ENCODE measurements at places on chromosomes 11 and 22.

DNA sequence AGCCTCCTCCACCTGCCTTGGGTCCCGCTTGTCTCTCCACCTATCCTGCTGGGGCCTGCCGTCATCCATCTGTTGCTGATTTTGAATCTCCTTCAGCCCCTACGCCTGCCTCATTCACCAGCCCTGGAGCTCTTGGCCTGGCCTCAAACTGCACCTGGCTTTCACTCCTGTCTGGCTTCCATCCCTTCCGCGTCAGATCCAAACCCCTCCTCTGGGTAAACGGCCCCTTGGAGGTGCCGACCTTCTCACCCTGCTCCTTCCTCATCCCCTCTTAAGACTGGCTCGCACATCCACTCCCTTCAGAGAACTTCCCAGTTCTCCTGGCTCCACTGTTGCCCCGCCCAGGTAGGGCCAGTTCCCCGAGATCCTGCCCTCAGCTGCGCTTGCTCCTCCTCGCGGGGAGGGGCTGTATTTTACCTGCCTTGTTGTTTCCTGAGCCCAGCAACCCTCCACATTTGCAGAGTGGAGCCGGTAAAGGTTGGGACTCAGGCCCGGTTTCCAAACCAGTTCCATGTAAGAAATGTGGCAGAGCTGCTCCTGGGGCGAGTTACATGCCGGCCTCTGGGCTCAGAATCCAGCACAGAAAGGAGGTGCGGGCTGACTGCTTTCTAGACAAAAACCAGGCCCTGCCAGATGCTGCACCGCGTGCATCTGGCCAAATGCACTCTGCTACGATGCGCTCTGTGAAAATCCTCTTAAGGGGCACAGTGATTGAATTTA is 13.9 kb upstream of the SHANK2 start:
- no peak for DNase-seq

GRCh38 chr11:46281371-46281831 is 3.9 kb downstream of the CREB3L1 start:
- DNase-seq: no peak

GRCh38 chr11:83611031-83611430 is 324.9 kb upstream of the CCDC90B start:
- DNase-seq: no peak

- DNase-seq: no peak
These were observed 12.2 kb downstream of the PHLDA2 start for GRCh38 chr11:2916892-2917645.

DNA sequence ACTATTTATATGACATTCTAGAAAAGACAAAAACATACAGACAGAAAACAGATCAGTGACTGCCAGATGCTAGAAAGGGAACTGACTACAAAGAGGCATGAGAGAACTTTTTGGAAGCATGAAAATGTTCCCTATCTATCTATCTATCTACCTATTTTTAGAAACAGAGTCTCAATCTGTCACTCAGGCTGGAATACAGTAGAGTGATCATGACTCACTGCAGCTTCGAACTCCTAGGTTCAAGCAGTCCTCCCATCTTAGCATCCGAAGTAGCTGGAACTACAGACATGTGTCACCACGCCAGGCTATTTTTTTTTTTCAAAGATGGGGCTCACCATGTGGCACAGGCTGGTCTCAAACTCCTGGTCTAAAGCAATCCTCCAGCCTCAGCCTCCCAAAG is 6.9 kb downstream of the SBF2 start:
- DNase-seq: no peak

All from stimulated activated CD8-positive, alpha-beta memory T cell treated with anti-CD3 and anti-CD28 coated beads, Interleukin-4, amount 100 ng/mL, for 24 hours (primary cell).